MCF 10A (cell line): ENCODE measurements at places on chromosomes 6 and 20.

GRCh38 chr20:37437676-37438075 is 83.4 kb upstream of the NNAT start:
- DNase-seq = no peak

GRCh38 chr20:41154436-41155176 is 17.3 kb downstream of the PLCG1 start:
- DNase-seq = no peak

GRCh38 chr6:21722510-21722909 is 129.0 kb downstream of the SOX4 start:
- DNase-seq = no peak

DNA sequence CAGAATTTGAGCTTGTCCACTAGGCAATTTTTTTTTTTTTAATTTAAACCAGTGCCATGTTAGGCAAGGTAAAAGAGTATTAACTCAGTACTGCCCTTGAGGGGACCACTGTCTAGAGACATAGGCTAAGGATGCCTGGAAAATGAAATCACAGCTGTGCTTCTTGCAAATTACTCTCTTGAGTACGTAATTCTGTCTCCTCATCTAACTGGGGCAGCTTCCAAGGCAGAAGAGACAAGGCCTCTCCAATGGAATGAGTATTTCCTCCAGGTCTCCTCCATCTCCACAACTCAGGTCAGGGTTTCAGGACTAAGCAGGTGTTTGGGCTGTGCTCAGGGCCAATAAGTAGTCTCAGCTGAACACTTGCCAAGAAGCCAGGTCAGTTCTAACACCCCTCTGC is 33.8 kb upstream of the MRPS10 start:
- DNase-seq = no peak

DNA sequence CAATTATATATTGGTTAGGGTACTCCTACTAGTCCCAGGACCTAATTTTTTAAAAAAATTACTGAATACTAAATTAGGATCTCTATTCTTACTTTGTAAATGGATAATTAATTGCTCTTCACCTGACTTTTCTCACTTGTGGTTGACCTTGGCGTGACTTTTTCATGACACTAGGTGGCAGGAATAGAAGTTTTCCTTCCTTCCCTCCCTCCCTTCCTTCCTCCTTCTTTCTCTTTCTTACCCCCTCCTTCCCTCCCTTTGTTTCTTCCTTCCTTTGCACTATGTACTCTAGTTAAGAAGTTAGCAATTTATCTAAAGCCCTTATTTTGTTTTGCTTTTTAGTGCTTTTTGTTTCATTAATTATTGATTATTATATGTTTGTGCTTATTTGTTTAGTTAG is 20.4 kb upstream of the HBS1L start:
- no peak for DNase-seq

DNA sequence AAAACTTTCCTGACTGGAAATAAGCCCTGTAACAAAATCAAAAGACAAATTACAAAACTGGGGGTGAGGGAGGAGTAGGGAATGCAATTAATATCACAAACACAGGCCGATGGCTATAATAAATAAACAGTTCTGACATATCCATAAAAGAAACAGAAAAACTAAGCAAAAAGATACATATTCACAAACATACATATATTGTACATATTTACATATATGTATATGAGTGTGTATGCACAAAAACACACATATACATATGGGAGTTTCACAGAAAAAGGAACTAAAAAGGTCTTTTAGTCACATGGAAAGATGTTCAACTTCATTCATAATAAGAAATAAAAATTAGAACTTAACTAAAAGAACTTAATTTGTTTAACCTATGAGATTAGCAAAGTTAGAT is 292.7 kb downstream of the TFAP2A start:
- DNase-seq = no peak

DNA sequence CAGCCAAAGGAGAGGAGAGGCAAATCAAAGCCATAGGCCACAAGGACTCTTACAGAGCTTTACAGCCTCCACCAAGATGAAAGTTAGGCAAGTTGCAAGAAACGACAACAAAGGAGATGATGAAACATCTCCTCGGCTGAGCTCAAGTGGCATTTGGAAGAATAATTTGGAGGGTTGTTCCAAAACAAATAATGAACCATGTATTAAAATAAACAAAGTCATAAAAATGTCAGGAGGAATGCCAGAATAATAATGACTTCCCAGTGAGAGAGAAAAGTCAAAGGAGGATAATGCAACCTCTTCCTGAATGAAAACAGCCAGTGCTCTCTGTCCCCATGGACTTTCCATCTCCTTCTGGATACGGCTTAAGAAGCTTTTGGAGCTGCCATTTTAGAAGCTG is 371.4 kb upstream of the ID4 start:
- peak; percentile 91 for DNase-seq

GRCh38 chr20:50980851-50981713 is 22.5 kb downstream of the MOCS3 start:
- DNase-seq = peak; percentile 80

DNA sequence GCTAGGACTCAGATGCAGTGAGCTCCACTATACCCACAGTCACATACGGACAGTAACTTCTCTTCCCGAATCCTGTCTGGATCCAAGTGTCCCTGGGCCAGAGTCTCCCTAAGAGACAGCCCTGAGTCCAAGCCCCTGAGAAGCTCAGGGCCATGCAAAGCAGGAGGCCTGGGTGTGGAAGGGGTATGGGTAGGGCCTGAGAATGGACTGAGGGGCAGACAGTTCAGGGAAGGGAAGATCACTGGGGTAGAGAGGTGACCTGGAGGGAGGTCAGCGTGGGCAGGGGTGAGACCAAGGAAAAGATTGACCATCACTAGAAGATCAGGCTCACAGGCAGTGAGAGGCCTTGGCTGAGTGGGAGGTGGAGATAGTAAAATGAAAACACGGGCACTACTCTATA is 8.8 kb downstream of the RPS6KA2 start:
- no peak for DNase-seq

DNA sequence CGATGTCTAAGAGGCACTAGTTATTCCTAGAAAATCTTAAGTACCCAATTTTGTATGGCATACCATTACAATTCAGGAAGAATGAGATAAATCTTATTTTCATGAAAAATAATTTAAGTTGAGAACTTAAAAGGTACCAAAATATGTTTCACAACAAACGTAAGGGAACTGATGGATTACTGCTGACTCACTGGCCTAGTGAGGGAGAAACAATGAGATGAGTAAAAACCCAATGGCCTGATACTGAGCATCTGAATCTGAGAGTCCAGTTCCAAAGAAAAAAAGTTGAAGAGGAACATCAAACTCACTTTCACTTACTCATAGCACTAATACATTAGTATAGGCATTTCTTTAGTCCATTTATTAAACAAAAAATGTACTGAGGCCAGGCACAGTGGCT is 56.0 kb downstream of the MDN1 start:
- DNase-seq = peak; percentile 24

DNA sequence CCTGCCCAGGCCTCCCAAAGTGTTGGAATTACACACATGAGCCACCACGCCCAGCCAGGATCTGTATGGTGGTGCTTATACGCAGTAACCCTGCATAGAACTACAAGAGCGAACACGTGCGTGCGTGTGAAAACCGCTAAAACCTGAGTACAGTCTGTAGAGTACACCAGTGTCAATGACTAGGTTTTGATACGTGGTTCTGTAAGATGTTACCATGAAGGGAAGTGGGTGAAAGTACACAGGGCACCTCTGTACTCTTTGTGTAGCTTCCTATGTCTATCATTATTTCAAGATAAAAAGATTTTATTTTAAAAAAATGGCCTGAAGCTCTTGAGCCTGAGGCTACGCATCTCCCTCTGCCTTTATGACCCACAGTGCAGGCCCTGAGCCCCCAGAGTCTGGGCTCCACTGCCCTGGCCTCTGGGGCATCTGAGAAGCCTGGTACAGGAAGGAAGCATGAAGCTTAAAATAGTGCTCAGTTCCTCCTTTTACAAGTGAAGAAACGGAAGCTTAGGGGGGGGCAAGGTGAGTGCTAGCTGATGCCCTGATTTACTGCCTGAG is 21.6 kb downstream of the LY86 start:
- DNase-seq = no peak

DNA sequence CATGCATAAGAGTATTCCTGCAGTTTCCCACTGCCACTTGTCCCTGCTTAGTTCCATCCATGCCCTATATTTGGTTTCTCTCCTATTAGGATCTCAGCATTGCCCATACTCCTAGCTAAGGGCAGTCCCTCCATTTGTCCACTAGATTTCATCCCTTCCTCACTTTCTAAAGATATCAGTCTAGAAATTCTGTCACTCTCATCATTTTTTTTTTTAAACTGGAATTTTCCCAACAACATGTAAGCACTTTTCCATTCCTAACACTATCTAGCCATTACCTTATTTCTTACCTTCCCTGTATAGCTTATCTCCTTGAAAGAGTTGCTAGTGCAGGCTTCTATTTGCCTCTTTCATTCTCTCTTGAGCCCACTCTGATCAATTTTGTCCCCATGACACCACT is 312.2 kb downstream of the BTBD3 start:
- DNase-seq = no peak

DNA sequence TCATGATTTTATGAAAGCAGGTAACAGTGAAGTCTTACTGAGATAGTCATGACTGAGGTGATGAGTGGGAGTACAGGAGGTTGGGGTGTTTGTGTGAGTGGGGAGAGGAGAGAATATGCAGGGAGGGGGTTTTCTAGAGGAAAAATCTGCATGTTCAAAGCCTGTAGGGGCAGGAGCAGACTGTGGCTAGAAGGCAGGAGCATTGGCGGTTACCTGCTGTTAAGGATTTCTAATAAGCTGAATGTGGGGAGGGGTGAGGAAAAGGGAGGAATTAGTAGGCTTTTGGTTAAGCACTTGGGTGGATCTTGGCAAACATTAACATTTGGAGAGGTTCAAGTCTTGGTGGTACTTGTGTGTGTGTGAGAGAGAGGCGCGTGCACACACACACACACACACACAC is 70.8 kb downstream of the EYA4 start:
- no peak for DNase-seq

- peak; percentile 34 for DNase-seq
These were observed 27.8 kb upstream of the SRPK1 start for GRCh38 chr6:35948725-35949124.

- DNase-seq = peak; percentile 75
These were observed 3.6 kb upstream of the TOX2 start for GRCh38 chr20:43911066-43911465.

DNA sequence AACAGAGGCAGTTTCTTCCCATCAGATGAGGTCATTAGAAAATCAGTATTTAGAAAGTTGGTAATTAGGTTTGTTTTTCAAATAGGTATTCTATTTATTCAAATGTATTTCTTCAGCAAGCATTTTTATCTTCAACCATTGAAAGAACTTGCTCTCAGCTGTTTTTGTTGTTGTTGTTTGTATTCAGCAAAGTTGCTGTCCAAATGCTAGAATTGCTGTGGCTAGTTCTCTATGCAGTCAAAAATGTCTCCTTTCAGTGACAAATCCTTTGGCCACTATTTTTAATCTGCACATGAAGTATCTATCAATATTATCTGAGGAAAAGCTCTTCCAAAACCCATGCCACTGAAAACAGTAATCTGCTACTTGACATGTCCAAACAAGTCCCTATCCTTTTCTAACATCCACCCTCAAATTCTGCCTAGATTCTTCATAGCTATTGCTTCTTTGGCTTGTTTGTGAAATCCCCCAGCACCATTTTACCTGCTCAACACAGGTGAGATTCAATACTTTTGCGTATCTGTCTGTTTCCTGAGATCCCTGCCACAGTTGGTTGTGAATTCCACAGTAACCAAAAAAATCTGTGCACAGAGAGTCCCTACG is 1005.4 kb downstream of the GRIK2 start:
- DNase-seq = no peak

GRCh38 chr20:10185741-10186558 is 32.7 kb upstream of the SNAP25 start:
- DNase-seq = peak; percentile 51

GRCh38 chr6:145749632-145750031 is 14.3 kb upstream of the EPM2A start:
- peak; percentile 65 for DNase-seq

DNA sequence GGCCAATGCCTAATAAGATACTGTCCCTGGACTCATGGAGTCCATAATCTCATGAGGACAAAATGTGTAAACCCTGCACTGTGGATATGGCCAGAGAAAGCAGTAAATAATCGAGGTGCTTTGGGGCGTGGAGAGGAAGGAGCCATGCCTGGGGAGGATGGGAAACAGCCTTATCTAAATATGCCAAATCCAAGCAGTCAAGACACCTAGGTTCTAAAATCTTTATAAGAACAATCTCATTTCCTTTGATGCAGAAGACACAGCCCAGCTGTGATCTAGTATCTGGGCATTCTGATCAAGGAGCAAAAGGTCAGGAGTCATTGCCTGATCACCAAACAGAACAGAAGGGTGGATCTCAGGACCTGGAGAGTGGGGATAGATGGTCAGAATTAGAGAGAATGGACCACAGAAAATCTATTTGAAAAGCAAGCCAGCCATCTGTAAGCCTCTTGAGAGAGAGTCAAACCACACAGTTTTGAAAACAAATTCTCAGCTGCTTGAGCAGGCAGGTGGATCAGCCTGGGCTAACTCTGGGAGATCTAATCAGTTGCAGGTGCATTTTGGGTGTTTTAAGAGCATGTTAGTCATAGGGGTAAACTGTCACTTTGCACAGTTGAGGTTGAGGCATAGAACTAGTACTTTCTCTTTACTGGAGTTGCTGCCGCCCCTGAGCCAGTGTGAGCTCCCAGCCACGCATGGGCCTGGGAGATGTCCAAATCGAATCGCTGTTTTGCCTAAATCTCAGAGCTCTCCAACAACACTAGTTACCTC is 130.8 kb upstream of the TNFAIP3 start:
- DNase-seq = no peak

DNA sequence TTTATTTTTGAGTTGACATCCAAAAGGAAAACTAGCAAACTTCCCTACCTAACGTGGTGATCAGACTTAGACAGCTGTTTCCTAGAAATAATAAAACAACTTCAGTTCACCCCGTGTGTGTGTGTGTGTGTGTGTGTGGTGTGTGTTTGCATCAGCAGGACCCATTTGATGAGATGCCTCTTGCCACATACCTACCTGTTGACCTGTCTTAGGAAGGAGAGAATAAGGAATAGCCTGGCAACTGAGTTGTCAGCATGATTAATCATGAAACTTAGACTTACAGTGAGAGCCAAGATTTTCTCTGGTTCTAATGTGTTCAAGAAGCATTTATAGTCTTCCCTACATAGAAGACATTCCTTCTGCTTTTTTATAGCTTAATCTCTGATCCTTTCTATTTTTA is 16.1 kb upstream of the PBOV1 start:
- DNase-seq = peak; percentile 17
